ENCODE measurements at places on chromosomes 16 and 17.

GRCh38 chr17:1986783-1987451 is 38.2 kb downstream of the RTN4RL1 start:
- DNase-seq, result no peak

DNA sequence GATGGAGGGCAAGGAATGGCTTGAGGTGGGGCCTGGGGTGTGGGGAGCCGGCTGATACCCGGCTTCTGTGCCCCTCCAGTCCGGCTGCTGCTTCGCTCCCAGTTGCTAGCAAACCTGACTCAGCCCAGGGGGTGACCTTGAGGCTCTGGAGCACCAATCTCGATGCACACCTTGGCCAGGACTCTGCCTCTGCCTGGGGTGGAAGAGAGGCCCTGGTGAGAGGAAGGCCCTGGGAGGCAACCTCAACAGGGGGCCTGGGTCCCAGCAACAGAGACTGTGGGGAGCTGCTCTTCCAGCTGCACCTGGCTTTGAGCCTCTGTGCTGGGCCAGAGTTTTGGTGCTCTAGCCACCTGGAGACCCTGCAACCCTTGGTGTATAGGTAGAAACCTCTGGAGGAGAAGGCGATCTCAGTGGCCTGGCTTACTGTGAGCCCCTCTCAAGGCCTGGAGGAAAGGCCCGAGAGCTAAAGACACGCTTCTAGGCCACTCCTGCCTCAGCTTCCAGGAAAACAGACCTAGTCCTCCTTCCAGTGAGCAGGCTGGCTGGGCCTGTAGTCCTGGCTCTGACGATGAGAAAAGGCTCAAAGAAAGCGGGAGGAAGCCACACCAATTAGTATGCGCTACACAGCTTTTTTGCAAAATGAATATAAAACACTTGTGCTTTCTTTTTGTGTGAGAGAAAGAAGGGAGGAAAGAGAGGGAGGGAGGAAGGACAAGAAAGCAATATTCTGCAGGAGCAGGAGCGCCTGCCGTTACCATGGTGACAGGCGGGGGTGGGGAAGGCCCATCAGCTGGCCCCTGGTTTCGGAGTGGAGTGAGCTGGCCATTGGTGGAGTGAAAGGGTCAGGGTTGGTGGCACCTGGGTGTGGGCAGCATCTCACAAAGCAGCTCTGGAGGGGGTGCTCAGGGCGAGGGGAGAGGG is 51.0 kb downstream of the VAC14 start:
- DNase-seq, result no peak

GRCh38 chr16:50444526-50444925 is 75.7 kb upstream of the BRD7 start:
- DNase-seq, result no peak

- no peak for DNase-seq
Observed at GRCh38 chr16:11768849-11769248, 26.2 kb upstream of the TXNDC11 start.

DNA sequence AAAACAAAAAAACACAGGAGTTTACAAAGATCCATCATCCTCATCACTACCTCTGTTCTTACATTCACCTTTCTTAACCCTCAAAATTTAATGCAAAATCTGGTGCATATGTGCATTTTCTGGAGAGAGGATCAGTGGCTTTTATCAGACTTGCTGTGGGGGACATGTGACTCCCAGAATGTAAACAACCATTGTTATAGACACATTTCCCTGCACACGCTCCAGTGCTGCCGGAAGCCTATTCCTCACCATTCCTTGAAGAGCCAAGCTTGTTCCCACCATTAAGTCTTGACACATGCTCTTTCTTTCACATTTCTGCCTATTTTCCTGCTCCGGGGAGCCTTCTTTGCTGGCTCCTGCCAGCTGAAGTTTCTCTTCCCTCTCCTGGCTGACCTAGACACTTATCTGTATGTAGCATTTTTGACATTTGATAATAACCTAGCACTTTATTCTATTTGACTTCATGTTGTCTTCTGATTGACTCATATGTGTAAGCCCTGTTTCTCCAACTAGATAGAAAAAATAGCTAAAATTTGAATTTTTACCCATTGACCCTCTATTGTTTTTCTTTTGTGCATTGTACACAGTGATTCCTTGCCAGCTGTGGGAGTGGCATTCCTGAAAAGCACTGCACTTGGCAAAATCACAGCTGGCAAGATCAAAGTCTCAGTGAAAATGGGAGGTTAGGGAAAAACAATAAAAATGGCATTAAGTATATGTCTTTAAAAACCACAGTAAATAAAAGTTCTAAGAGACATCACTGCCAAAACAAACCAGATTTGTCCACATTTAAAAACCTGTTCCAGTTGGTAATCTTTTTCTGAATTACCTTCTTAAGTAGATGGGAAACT is 76.8 kb upstream of the CIBAR2 start:
- no peak for DNase-seq

- DNase-seq, result no peak
Observed at GRCh38 chr16:54936979-54937670, 6.5 kb downstream of the IRX5 start.

GRCh38 chr17:27322690-27323508 is 29.0 kb downstream of the WSB1 start:
- no peak for DNase-seq

- no peak for DNase-seq
Observed at GRCh38 chr16:35414139-35414538, 1954.7 kb downstream of the TP53TG3F start.

DNA sequence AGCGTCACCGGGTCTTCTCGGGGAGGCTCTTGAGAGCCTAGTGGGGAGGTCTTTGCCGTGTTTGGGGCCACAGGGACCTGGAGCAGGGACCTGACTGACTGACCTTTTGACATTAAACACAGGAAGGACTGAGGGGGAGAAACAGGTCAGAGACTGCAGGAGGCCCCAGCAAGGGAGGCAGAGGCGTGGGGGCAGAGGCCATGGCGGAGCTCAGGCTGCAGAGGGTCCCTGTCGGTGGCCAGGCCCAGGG is 41.6 kb upstream of the GSE1 start:
- DNase-seq, result no peak

DNA sequence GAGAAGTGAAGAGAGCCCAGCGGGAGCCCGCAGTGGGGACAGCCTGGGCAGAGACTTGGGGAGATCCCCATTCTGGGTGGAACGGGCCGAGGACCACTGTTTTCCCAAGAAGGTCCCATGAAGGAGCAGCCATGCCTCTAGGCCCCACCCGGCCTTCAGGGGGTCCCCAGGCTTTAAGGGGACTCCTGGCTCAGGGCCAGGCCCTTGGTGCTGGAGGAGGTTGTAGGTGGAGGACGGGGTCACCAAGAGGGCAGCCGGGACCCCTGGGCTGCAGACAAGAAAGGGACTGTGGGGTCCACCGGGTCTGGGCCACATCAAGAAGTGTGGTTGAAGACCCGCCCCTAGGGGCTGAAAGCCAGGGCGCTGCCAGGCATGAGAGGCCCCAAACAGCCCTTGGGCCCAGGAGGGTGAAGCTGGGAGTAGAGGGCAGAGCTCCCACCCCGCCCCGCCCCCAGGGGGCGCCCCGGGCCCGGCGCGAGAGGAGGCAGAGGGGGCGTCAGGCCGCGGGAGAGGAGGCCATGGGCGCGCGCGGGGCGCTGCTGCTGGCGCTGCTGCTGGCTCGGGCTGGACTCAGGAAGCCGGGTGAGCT is at the start of gene PRSS21:
PRSS21 (plus strand) TSS at position 487 of the 589 bp plus-strand sequence; CDS start at position 519, 32 bp downstream.
- no peak for DNase-seq

GRCh38 chr16:71626018-71626857 is at the start of gene MARVELD3:
Gene MARVELD3 (plus strand): TSS chr16:71626184. CDS start chr16:71626230, 46 bp downstream.
- peak; percentile 70 for DNase-seq

- no peak for DNase-seq
Observed at GRCh38 chr17:45170931-45171337, 9.3 kb downstream of the HEXIM2 start.

DNA sequence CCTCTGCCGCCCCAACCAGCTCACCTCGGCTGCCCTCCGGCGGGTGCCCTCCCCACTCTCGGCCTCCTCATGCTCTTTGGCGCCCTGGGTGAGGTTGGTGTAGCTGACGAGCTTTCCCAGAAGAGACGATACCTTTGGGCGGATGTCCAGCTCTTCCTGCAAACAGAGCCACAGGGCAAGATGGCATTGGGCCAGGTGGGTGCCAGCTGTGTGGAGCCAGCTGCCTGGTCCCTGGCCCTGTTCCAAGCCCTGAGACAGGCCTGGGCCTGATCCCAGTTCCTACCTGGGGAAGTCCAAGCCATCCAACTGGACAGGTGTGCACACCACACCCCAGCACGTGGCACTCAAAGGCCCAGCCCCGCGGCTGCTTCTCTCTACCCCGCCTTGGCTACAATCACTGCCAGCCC is 6.9 kb downstream of the SLC12A4 start:
- peak; percentile 90 for DNase-seq

DNA sequence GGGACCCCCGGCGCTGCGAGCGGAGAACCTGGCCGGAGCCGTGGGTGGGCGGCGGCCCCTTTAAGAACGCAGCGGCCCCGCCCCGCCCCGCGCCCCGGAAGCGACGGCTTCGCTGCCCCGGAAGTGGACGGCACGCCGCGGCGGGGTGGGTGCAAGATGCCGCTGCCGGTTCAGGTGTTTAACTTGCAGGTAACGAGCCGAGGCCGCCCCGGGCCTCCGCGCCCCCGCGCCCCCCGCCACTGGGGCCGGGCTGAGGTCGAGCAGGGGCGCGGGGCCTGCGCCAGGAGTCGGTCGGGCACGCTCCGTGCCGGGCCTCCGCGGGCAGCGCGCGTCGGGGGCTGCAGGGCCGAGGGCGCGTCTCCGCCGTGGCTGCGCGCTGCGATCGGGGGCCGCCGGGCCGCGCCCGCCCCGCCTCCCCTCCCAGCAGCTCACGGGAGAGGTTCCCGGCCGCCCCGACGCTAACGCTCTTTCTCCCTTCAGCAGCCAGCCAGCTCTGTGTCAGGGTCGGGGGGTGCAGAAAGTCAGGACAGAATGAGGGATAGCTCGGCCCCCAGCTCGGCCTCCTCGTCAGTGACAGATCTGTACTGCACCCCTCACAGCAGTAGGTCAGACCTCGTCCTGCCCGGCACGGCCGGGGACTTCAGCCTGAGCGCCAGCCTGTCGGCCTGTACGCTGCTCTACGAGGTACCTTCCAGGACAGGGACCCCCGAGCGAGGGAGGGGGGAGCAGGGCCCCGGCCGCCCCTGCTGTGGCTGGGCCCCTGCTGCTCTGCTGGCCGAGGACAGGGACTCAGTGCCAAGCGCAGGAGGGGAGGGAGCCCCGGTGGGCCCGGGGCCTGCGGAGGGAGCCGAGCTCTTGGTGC is at the start of the genes GPS1 and RFNG:
GPS1 (plus strand) TSS at position 123 of the 862 bp plus-strand sequence; CDS start at position 157, 34 bp downstream.
RFNG (minus strand) TSS at position 36 of the 862 bp plus-strand sequence. CDS start 45 bp downstream, outside the sequence.
- DNase-seq, result peak; percentile 68

- DNase-seq, result no peak
Observed at GRCh38 chr16:28532940-28533647, 5.7 kb downstream of the NUPR1 start.

DNA sequence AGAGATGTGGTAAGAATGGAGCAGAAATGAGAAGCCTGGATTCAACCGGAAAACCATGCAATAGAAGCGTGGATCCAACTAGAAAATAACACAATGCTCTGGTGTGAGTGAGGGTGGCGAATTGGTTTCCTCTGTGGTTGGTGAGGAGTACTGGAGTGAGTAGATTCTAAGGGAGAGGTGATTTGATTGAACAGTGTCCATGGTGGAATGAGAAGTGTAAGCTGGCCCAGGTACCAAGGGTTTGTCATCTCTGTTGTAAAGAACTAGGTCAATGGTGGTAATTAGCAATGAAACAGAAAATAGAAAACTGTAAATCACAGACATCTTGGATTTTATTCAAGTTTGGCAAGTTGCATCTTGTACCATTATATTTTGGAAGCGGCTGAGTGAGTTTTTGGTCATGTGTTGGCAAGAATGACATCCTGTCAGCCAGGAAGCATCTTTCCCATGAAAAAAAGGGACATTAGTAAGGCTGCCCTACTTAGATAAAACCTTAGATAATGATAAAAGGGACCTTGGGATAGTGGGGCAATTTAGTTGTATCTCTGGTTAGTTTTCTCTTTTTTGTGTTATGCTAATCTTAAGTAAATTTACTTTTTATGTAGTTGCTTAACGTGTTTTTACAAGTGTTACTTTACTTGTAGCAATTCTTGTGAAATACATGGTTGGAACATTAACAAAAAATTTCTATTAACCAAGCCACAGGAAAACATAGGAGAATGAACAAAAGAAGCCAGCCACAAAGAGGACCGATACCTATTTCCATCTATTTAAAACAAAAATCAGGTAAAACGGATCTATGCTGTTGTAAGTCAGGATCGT is 20.9 kb downstream of the HSD17B2 start:
- DNase-seq, result no peak

- DNase-seq, result no peak
Observed at GRCh38 chr16:55713103-55713502, 57.3 kb downstream of the SLC6A2 start.

- no peak for DNase-seq
Observed at GRCh38 chr17:19403021-19403420, 8.0 kb upstream of the RNF112 start.

- DNase-seq, result peak; percentile 34
Observed at GRCh38 chr17:76240461-76241203, at the start of gene RNF157. Gene RNF157 (minus strand): TSS chr17:76240493. CDS start chr17:76240240, 253 bp downstream.

DNA sequence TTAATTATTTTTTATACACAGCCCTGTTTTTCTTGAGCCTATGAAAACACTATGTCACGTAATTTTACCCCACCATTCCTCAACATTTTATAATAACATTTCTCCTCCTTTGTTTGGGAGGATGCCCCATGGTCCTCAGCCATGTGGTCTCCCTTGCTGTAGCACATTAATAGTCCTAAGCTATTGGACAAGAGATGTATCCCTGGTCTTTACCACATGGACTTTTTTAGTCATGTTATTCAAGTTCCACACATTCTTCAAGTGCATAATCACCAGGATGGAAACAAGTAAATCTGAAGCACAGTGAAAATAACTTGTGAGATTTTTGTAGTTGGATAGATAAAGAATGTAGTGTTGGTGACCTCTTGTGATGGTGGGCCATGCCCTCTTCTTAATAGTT is 2.0 kb upstream of the KRTAP2-3 start:
- DNase-seq, result no peak

DNA sequence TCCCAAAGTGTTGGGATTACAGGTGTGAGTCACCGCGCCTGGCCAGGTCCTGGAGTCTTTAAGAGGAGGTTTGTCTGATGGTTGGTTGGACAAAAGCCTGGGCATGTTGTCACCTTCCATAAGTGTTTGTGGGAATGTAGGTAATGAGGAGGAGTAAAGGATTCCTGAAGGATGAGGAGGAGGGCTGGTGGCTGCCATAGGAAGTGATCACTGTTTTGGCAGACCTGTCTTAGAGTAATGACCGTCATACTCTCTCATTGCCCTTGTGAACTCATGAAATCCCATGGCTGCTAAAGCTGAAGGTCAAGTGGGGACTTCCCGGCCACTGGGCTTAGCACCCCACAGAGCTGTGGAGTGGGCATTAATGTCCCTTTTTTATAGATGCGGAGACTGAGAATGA is 40.5 kb downstream of the TENT4B start:
- no peak for DNase-seq

All from NCI-H510A (cell line).